ENCODE measurements at places on chromosomes 13 and 19.

DNA sequence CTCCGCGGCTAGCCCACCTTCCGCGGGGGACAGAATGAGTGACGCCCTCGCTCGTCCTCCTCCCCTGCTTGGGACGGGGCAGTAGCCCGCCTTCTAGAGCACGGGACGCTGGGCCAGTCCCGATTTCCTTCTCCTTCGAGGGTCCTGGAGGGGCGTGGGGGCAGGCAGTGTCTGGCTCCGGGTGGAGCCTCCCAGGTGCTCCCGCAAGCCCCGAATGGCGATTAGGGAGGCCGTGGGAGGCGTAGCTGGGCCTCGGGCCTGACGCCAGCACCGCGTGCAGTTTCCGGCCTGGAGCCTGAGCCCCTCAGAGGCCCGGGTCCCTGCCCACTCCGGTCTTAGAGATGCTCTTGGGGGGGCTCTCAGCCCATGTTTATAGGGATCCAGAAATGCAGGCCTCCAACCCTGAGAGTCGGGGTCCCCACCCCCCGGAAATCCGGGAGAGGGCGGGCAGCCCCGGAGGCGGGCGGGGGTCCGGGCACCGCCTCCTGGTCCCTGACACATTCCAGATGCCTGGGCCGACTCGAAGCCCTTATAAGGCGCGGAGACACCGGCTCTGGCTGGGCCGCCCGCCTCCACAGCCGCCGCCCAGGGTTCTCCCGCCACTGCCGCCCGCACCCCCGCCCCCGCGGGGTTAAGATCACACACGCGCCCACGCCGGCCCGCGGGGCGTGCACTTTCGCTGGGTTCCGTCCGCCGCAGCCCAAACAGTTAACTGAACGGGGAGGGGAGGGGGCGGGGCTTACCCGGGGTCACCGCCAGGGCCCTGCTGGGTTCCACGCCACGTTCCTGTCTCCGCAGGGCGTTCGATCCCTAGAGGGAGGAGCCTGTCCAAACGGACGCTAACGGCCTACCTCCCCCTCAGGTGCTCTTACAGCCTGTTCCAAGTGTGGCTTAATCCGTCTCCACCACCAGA lies 1.5 kb downstream of the MYADM start:
- DNase-seq = peak; percentile 93

DNA sequence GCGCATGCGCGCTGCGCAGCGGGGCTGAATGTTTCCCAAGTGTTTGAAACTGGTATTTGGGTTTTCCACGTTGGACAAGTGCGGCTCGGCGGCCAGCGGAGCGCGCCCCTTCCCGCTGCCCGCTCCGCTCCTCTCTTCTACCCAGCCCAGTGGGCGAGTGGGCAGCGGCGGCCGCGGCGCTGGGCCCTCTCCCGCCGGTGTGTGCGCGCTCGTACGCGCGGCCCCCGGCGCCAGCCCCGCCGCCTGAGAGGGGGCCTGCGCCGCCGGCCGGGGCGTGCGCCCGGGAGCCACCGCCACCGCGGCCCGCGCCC lies at the start of gene ING1:
Gene ING1 (plus strand): TSS at position 59 of the 311 bp plus-strand sequence. CDS start 450 bp downstream, outside the sequence.
- no peak for DNase-seq

- DNase-seq = no peak
These were observed 2.9 kb downstream of the LDLR start for GRCh38 chr19:11092181-11092538.

DNA sequence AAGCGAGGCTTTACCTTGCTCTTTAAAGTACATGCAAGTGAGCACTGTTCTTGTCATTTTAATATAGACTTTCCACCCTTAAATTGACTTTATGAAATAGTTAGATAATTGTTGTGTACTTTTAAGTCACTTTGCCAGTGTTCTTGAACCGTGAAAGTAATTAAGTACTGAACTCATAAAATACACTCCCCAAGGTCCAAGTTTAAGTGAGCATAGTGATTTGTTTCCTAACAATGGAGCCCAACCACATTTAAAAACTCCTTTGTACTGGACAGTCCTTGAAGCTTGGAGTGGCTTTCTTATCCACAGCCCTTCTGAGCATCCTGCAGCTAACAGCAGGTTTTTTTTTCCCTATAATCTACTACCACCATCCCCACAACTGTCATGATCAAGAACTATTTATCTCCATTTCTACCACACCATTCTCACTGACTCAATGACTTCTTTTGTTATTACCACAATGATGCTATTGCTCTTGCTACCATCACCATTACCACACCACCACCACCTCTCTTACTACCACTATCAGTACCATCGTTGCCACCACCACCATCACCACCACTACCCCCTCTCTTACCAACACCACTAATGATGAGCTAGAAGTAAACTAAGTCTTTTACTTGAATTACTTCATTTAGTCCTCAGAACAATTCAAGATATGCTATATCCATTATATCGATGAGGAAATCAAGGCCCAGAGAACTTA lies 452.6 kb downstream of the DIAPH3 start:
- DNase-seq = no peak

GRCh38 chr19:13212759-13213330 lies 62.6 kb downstream of the IER2 start:
- DNase-seq = no peak

GRCh38 chr13:31022288-31022895 lies 89.9 kb downstream of the TEX26 start:
- peak; percentile 18 for DNase-seq
